Esophagus squamous epithelium (tissue), 5 donors: ENCODE measurements at places on chromosomes 5 and 9.

DNA sequence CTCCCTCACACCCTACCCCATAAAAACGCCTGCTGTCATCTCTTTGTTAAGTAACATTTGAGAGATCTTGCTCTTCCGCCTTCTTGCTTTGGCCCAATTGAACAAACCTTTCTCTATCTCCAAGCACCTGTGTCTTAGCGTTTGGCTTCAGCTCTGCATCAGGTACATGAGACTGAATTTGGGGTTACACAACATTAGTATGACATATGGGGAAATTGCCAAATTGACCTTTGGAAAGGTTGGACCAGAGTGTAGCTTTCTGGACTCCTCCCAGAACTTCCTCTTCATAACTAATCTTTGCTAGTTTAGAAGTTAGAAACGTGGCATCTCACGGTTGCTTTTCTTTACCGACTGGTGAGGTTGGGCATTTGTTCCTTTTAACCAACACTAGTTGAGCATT lies 3.5 kb upstream of the EXOSC3 start:
- no peak for DNase-seq

- no peak for DNase-seq
These were observed 13.8 kb downstream of the ST8SIA4 start for GRCh38 chr5:100889165-100889743.

- no peak for DNase-seq
These were observed 48.2 kb downstream of the RASGEF1C start for GRCh38 chr5:180160789-180161188.

- no peak for DNase-seq
These were observed 376.0 kb downstream of the CYLC2 start for GRCh38 chr9:103371152-103371551.

DNA sequence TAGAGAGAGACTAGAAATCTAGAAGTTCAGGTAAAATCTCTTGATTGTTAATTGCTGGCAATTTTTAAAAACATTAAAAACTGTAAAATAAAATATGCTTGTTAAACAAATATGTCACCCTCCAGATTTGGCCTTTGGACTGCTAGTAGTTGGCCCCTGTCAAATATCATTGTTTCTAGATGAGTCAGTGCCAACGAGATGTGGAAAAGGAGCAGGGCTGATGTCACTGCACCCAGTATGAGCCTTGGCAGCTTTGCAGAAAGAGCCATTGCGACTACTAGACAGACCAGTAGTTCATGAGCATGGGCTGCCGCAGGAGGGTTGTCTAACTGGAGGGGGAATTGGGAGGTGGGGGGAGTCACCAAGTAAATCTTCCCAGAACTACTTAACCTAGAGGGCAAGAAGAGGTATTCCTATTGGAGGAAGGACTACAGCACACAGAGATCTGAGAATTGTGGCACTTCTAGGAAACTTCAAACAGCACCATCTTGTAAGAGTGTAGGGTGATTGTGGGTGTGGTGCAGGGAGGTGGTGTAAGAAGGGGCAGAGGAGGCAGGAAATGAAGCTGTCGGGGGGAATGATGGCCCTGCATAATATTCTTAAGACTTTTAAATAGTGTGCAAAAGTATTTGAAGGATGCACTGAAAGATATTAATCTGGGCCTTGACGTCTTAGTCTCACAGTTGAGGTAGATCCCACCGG lies 7.1 kb upstream of the DOCK2 start:
- DNase-seq, result no peak

DNA sequence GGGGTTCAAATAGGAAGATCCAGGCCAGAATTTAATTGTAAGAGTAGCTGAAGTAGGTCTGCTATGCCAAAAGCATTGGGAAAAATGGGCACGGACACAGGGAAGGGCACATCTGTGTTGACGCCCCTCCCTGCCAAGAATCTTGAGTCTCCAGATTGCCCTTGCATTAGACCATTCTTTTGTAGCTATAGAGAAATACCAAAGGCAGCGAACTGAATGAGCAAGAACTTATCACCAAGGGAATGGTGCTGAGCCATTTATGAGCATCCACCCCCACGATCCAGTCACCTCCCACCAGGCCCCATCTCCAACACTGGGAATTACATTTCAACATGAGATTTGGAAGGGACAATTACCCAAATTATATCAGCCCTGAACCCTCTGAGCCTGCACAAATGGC lies 18.0 kb upstream of the GDA start:
- no peak for DNase-seq

DNA sequence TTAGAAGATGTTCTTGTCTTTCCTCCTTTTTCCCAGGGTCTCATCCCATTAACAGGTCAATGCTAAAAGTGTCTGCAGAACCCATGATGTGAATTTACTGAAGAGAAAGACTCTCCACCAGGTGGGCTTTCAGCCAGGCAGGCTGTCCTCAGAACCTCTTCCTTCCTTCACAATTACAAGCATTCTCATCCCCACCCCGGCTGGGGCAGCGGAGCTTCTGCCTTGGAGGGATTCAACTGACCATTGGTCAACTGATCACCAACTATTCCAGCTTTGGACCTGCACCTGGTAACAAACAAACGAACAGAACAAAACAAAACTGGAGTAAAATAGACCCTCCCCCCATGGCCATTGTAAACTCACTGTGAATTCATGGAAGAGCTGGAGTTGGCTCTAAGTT lies 12.6 kb downstream of the IL9 start:
- DNase-seq, result no peak
